ENCODE measurements at places on chromosomes 3 and 15.
A peak's percentile ranks its signal among the peaks of the same experiment; 100 is the strongest.

GRCh38 chr3:65854606-65855304 is 184.0 kb downstream of the MAGI1 start:
- no peak for DNase-seq

- no peak for DNase-seq
Measured at GRCh38 chr3:122355612-122356011, 27.4 kb downstream of the MIX23 start.

DNA sequence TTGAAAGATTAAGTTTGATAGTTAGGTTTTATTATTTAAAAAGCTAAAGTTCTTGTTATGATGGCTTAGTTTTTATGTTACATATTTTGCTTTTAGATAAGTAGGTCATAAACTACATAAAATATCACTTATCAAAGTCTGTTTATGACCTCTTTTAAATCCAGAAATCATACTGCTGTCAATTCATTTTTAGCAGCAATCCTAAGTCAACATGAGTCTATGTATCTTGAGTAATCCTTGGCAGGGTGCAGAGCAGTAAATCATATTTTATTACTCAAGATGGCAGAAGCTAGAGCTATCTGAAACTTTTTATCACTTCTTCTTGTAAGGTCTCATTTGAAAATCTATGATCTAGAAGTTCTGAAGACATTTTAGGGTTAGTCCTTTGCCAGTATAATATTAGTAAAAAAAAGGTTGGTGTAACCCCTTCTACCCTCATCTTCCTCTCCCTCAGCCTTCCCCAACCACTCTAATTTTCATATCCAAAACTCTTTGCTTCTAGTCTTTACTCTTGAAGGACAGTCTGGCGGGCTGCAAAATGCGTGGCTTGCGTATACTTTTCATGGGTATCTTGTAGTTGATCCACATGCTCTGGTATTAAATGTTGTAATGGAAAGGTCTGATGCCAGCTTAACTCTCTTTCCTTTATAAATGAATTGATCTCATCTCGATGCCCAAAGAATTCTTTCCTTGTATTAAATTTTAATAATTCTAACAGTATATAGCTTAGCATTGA is 134.0 kb upstream of the THRB start:
- DNase-seq, result no peak

GRCh38 chr15:32029862-32030781 is at the start of gene CHRNA7:
Gene CHRNA7 (plus strand): TSS chr15:32030515. CDS start chr15:32030595, 80 bp downstream.
- peak; percentile 89 for DNase-seq

- DNase-seq, result peak; percentile 86
Measured at GRCh38 chr3:156605686-156606605, 51.0 kb upstream of the SSR3 start.

DNA sequence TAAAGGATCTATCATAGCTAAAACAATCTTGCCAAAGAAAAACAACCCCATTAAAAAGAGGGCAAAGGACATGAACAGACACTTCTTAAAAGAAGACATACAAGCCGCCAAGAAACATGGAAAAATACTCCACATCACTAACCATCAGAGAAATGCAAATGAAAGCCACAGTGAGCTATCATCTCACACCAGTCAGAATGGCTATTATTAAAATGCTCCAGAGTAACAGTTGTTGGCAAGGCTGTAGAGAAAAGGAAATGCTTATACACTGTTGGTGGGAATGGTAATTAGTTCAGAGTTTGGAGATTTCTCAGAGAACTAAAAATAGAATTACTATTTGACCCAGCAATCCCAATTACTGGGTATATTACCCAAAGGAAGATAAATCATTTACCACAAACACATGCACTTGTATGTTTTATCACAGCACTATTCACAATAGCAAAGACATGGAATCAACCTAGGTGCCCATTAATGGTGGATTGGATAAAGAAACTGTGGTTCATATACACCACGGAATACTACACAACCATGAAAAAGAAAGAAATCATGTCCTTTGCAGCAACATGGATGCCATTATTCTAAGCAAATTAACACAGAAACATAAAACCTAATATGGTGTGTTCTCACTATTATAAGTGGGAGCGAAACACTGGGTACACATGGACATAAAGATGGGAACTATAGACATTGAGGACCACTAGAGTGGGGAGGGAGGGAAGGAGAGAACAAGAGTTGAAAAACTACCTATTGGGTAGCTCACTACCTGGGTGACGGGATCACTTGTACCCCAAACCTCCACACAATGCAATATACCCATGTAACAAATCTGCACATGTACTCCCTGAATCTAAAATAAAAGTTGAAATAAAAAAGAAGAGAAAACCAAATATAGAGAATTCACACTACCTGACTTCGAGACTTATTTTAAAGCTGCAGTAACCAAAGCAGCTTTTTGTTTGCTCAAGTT is 32.6 kb downstream of the ITGA11 start:
- no peak for DNase-seq

DNA sequence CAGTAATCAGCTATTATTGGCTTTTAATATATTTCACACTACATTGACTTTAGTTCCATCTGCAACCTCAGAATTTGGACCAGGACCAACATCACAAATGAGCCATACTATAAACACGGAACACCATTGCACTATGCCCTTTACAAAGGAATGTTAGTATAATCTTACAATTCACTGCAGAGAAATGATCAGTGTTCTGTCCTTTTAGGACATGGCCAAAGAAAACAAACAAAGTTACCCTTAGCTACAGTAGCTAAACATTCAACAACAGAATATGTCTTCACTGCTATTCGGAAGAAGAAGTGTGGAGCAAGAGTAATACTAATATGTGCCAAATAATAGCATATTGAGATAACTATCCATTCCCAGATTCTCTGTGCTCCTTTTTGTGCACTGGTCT is 90.4 kb downstream of the NAALADL2 start:
- DNase-seq, result no peak

DNA sequence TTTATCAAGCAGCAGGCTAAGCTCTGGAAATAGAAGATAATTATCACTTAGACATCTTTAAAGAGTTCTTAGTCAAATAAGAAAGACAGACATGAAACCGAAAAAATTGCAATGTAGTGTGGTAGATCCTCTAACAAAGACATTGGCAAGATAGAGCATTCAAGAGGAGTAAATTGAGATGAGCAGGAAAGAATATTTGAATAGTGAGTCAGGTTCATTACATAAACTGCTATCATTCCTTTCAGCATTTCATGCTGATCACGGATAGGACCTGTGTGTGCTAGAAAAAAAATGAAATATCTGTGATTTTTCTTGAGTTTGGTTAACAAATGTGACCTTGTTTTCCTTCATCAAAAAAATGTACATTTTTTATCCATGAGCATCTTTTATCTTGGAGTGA is 460.9 kb downstream of the OTOL1 start:
- DNase-seq, result no peak

DNA sequence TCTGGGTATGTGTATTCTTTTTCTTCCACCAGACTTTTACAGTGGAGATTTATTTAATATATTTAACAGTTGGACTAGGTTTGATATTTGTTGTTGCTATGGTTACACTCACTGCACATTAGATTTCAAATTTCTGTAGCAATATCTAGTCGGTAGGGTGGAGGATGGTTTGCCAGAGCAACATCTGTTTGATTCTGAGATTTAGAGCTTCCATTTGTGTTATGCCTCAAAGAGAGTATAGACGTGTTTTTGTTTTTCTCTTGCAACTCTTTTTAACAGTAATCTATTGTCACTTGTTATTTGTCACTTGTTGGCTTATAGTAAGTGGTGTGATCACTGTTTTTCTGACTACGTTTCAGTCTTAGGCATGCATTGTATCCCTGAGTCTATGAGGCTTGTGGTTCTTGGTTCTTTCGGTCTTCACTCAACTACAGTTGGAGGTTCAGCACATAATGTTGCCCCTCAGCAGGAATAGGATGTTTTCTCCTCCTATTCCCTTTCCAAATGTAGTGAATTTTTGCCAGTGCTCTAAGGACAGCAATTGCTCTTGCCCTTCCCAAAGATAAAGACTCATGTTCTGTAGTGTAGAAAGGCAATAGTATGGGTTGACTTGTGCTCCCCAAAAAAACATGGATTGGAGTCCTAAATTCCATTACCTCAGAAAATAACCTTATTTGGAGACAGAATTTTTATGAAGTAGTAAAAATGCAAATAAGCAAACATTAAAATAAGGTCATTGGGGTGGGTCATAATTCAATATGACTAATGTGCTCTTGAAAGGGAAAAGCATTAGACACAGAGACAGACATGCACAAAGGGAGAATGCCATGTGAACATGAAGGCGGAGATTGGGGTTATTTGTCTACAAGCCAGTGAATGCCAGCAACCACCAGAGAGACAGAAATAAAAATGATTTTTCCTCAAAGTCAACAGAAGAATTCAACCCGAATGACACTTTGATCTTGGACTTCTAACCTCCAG is 692.1 kb downstream of the DIPK2A start:
- no peak for DNase-seq

DNA sequence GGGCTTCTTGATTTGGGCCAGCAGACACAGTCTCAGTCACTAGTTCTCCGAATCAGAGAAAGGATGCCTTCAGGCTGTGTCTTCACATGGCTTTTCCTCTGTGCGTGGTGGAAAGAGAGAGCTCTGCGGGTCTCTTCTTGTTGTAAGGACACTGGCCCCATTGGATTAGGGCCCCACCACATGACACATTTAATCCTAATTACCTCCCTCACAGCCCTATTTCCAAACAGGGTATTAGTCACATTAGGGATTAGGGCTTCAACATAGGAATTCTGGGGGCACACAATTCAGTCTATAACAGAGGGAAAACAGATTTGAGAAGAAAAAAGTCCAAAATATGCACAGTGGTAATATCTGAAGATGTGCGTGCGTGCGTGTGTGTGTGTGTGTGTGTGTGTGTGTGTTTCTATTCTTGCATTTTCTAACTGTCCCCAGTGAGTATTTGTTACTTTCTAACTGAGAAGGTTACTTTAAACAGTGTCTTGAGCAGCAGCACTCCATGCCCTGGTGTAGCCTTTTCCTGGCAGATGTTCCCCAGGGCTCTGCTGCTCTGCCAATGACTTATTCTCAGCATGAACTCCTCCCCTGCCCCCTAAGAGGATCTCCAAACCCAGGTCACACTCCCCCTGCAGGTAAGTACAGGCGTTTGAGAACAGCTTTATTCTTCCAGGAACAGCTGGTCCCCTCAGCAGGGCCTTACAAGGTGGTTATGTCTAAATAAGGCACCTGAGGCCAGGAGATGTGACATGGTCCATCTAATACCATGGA is 72.9 kb downstream of the RPL39L start:
- peak; percentile 17 for DNase-seq

GRCh38 chr15:40769274-40770146 is at the start of gene C15orf62:
Gene C15orf62 (plus strand): TSS chr15:40769980. CDS start chr15:40770496, 516 bp downstream.
- peak; percentile 37 for DNase-seq

- DNase-seq, result no peak
Measured at GRCh38 chr3:112484352-112484751, 14.9 kb downstream of the BTLA start.

- DNase-seq, result no peak
Measured at GRCh38 chr3:170431054-170431453, 12.4 kb downstream of the CLDN11 start.

GRCh38 chr3:177085794-177086193 is 111.5 kb downstream of the TBL1XR1 start:
- DNase-seq, result no peak

- no peak for DNase-seq
Measured at GRCh38 chr15:82040390-82040789, 5.4 kb downstream of the MEX3B start.

- no peak for DNase-seq
Measured at GRCh38 chr3:174907027-174907426, 47.9 kb downstream of the NAALADL2 start.

DNA sequence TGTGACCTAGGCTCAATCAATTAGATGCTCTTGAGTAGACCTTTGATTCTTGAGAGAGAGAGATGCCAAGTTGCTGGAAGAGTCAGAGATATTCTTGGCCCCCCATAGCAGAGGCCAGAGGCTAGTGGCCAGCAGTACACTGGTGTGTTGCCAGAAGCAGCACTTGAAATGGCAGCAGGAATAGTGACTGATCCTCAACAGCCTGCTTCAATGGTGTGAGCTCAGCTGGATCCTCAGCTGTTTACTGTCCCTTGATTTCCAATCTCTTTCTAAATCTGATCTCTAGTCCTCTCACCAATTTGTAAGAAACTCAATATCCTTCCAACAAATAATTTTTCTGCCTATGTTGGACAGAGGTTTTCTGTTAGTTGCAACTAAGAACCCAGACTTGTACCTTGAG is 170.3 kb upstream of the CCDC54 start:
- DNase-seq, result no peak

DNA sequence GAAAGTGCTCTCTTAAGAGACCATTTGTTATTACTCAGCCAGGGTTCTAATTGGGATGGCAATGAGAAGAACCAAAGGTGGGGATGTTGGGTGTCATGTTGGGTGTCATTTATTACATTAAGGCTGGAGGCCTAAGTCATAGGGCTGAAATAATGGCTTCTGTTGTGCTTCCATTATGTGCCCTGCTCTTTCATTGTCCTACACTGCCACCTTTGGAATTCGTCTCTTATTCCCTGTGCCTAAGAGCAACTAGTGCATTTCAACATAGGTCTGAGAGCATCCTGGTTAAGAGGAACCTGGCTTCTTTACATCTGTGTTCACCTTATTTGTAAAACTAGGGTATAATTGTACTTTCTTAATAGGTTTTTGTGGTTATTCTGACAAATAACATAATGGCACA is 32.2 kb downstream of the RIOX2 start:
- no peak for DNase-seq

- DNase-seq, result no peak
Measured at GRCh38 chr15:56892659-56893363, 25.6 kb upstream of the TCF12 start.

GRCh38 chr3:100150473-100150872 is 36.2 kb upstream of the FILIP1L start:
- DNase-seq, result no peak

- DNase-seq, result no peak
Measured at GRCh38 chr15:95557226-95558046, 773.1 kb upstream of the NR2F2 start.

Data from retina (tissue), 1 donor.